ENCODE measurements at places on chromosomes 12 and 14.

- no peak for DNase-seq
These were observed 175.9 kb upstream of the CDKN3 start for GRCh38 chr14:54220704-54221431.

DNA sequence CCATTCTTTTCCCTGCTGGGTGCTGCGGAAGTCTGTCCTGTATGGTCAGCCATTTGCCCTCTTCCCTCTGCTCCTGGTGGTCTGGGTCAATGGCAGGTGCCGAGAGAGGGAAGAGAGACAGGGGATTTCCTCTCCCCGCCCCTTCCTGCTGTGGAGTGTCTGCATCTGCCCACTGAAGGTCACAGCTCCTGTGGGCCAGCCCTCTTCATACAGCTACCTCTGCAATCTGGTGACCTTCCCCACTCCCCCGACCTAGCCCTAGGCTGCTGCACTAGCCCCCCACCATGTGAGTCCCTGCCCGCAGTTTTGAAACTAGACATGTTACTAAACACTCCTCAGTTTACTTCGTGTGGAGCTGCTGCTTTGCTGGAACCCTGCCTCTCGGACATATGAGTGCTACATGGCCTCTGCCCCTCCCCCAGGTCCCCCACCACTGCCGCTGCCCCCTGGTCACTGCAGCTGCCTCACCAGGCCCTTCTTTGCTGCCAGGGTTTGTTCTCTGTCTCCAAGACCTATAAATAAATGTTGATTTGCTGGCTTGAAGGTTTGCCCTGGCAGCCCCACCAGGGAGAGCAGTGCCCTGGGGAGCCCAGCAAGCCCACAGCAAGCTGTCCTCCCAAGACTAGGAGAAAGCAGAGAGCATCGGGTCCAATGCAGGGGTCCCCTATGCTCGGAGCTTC is 102.9 kb downstream of the DPF3 start:
- no peak for DNase-seq

- no peak for DNase-seq
These were observed 71.8 kb downstream of the NINJ2 start for GRCh38 chr12:591167-592023.

GRCh38 chr12:98154850-98155249 is 360.5 kb upstream of the TMPO start:
- no peak for DNase-seq

- no peak for DNase-seq
These were observed 190.3 kb downstream of the CEP128 start for GRCh38 chr14:80751285-80751684.

All from stimulated activated CD4-positive, alpha-beta T cell treated with anti-CD3 and anti-CD28 coated beads, Interleukin-1b, Interleukin-23, amount 100 ng/mL, for 1 hour (primary cell).